ENCODE measurements at places on chromosomes 7 and 10.

GRCh38 chr7:89200758-89201157 lies 405.2 kb upstream of the TEX47 start:
- no peak for DNase-seq

DNA sequence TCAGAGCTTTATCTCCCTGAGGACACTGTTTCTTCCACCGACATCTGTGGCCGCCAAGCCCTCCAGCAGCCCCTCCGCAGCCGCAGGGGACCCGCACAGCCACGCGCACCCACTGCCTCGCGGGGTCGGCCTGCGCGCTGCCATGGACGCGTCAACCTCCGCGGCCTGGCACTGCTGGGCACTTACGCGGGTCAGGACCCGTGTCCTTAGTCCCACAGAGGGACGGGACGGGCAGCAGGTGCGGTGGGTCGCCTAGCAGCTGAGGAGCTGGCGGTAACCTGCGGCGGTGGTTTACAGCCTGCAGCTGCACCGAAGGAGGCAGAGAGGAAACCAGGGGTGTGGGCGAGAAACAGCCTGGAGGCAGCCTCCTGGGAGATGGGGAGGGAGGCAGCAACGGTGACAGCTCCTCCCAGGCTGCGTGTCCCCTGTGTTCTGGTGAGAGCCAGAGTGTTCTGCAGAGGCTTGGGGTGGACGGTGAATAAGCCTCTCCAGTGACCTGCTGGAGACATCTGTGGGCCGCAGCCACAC lies 61.3 kb downstream of the SEC61G start:
- no peak for DNase-seq

DNA sequence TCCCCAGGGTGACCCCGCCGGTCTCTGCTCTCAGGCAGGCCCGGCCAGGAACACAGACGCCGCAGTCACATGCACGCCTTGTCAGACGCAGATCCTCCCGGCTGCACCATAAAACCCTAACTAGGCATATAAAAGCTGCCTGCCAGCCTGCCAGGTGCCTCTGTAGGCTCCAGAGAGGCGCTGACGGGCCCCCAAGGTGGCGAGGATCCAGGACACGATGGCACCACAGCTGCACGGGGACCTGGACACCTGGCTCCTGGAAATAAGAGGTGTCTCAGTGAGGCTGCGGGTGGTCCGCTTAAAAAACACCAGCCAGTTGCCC lies 21.9 kb upstream of the GDF10 start:
- no peak for DNase-seq

DNA sequence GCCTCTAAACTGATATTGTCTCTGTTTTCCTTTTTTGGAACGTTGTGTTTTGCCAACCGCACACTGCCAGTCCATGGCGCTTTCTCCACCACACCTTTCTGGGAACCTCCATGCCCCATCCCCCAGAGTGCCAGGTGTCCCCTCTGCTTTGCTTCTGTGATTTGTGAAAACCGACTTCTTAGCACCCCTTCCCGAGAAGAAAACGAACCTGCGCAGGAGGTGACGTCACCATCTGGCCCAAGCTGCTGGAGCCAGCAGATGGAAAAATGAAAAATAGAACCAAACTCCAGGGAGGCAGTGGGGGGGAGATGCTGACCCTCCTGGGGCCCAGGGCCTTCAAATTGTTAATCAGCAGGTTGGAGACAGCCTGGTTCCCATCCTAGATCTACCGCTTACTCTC lies 103.8 kb downstream of the HTR5A start:
- no peak for DNase-seq

GRCh38 chr7:80847895-80848294 lies 71.0 kb downstream of the SEMA3C start:
- DNase-seq = no peak

GRCh38 chr10:103333934-103334520 lies 16.9 kb downstream of the PCGF6 start:
- no peak for DNase-seq

DNA sequence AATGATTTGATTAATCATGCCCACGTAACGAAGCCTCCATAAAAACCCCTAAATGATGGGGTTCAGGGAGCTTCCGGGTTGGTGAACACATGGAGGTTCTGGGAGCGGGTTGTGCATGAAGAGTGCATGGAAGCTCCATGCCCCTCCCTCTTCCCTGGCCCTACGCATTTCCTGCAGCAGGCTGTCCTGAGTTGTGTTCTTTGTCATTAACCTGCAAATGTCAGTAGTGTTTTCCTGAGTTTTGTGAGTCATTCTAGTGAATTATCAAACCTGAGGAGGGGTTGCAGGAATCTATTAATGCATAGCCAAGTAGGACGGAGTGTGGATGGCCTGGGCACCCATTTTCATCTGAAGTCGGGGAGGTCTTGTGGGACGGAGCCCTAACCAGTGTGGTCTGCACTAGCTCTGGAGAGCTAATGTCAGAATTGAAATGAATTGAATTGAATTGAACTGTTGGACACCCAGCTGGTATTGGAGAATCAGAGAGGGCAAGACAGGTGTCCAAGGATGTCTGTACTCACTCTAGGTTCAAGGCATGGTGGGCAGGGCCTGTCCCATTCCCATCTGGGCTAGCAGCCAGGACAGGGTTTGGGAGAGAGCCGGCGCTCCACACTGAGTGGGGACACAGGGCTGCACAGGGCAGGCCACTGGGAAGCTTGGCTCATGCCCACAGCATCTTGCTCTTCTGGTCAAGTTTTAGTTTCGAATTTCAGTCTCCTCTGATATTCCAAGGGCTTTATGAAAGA lies 22.3 kb upstream of the ARHGAP22 start:
- DNase-seq = no peak

- DNase-seq = no peak
Observed at GRCh38 chr10:20922033-20922432, 24.9 kb upstream of the NEBL start.

Data from T-helper 2 cell (primary cell).